ENCODE measurements at places on chromosomes 2 and 18.

DNA sequence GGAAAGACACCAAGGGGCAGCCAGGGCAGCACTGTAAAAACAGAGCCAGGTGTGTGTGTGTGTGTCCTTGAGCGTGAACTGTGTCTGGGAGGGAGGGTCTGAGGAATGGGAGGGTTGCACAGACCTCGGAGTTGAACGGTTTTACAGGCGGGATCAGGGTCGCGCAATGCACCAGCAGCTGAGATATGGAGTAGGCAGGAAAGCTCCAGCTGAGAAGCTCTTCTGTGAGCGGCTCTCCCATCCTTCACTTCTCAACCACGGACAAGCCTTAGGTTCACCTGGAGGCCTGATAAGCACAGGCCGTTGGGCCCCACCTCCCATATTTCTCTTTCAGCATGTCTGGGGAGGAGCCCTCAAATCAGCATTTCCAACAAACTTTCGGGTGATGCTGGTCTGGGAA, 12.1 kb downstream of the SERTAD2 start:
- DNase-seq, result no peak

- DNase-seq, result no peak
Observed at GRCh38 chr2:166900700-166901099, 12.4 kb downstream of the XIRP2 start.

GRCh38 chr2:26691881-26692278, 642 bp upstream of the KCNK3 start:
- DNase-seq, result no peak

DNA sequence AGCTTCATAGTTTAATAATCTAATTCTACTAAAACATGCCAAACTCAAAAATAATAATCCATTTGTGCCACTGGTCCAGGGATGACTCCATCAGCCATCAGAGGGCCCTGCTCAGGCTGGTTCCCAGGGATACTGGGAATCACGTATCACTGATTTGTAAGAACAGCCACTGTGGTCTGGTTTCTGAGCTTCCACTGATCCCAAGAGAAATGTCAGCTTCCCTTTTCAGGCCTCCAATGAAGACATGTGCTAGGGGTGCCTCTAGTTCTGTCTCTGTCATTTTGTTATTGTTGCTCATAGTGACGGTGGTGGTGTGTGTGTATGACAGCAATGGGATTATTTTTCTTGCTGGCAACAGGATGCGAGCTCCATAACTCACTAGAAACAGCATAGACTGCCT, 83.2 kb downstream of the CELF4 start:
- no peak for DNase-seq

DNA sequence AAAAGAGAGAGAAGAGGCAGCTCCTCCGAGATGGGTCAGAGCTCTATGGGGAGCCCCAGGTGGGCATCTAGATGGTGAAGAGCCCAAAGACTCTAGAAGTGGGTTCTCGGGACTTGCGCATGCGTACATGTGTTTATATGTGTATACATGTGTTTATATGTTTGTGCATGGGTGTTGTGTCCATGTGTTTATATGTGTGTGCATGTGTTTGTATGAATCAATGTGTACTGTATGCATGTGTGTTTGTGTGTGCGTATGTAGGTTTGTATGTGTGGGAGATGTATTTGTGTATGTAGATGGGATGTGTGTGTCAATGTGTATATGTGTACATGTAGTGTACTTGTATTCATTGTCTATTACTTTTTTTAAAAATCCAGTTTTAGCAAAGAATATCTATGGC, 25.6 kb downstream of the DNPEP start:
- DNase-seq, result no peak

DNA sequence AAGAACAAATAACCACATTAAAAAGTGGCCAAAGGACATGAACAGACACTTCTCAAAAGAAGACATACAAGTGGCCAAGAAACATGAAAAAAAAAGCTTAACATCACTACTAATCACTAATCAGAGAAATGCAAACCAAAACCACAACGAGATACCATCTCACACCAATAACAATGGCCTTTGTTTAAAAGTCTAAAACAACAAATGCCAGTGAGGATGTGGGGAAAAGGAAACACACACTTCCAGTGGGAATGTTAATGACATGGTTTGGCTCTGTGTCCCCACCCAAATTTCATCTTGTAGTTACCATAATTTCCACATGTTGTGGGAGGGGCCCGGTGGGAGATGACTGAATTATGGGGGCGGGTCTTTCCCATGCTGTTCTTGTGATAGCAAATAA, 147.1 kb downstream of the GALNT1 start:
- DNase-seq, result no peak

DNA sequence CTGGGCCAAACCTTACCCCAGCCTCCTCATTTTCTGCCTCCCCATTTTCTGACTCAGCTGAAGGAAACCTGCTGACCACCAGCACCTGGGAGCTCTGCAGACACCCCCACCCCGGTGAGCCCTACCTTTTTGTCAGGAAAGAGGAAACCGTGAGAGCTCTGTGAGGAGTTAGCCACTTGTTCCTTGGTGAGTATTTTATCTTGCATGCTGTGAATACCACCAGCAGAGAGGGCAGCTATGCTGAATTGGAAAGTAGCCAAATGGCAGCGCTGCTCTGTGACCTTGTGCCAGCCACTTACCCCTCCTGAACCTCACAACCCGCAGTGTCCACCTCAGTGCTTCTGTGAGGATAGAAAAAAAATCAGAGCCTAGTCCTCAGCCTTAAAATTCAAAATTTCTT, 2.5 kb downstream of the MPPE1 start:
- DNase-seq, result no peak

GRCh38 chr2:173395567-173396351, 41.1 kb downstream of the CDCA7 start:
- DNase-seq, result no peak

DNA sequence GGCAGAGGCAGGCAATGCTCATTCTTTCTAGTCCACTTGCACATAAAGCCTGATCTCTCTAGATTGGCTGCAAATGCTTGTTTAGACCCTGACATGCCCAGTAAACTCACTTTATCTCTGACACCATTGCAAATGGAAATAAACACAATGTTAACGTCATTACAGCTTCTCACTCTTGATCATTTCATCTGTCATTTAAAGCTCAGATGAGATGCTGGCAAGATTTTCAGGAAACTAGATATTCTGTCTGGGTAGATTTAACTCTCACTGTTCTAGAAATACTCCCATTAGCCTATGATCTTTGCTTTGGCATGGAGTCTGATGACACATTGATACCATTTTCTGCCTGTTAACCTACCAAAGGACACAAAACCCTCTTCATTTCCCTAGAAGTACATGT, 320.7 kb upstream of the HNRNPA3 start:
- DNase-seq, result no peak

- no peak for DNase-seq
Observed at GRCh38 chr2:167504695-167505094, 616.4 kb downstream of the XIRP2 start.

DNA sequence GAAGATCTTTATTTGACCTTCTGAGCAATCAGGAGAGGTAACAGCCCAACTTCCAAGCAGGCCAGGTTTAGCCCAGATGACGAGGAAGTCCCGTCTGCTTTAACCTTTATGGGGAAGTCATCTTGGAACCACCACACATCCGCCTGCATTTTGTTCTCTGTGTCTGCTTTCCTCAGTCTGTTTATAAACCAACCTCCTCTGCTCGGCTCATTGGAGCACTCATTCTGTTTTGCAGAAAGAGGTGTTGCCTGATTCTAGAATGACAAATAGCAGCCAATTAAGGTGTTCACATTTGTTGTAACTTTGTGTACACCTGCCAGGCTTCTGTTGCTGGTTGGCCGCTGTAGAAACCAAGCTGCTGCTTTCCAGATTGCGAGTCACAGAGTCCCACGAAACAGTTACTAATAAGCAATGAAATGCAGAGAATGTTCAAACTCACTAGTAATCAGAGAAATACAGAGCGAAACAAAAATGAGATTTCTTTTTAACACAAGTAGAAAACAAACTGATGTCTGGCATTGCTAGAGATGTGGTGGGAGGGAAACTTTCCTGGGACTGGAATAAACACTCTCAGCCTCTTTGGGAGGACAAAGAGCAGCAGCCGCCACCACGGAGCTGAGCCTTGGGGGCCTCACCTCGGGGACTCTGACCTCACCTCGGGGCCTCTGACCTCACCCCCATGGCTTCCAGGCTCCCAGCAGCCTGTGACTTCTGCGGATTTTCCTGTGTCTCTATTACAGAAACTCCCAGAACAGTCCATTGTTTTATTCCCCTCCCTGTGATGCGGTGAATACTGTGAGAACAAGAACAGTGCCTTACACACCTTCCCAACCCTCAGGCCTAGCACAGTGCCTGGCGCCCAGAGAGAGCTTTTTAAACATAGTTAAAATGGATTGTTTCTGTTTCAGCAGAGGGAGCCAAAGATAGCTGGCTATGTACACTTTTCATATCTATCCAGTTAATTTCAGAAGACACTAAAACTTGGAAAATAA, 64.0 kb downstream of the MBP start:
- no peak for DNase-seq

GRCh38 chr2:238106698-238107524, 6.8 kb downstream of the ESPNL start:
- no peak for DNase-seq

DNA sequence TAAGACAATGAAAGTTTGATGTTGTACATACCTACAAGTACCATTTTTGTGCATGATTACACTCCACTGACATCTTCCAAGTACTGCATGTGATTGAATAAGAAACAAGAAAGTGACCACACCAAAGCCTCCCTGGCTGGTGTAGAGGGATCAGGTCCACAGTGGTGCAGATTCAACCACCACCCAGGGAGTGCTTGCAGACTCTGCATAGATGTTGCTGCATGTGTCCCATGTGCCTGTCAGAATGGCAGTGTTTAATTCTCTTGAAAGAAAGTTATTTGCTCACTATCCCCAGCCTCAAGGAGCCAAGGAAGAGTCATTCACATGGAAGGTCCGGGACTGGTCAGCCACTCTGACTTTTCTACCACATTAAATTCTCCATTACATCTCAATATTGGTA, 114.5 kb downstream of the MMADHC start:
- no peak for DNase-seq

- no peak for DNase-seq
Observed at GRCh38 chr2:228673876-228674554, 492.5 kb upstream of the SPHKAP start.

DNA sequence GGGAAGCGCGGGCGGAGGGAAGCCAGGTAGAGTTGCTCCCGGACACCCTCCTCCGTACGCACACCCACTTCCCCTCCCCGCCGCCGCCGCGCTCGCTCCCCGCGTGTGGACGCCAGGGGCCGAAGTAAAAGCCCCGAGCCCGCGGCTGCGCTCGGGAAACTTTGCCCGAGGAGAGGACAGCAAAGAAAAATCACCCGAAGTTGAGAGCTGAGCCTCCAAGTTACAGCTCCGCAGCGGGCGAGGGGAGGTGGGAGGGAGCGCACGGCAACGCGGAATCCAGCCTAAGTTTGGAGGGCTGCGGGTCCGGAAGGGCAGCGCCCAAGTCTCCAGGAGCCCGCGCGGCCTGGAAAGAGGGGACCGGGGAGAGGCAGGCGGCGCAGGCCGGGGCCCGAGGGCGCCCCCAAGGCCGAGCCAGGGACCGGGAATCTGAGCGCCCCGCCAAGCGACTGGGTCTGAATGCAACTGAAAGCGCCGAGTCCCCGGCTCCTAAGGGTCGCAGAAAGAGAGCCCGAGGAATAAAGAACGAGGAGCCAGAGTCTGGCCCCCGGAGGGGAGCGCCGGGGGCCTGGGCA, 706 bp upstream of the BCL11A start:
- no peak for DNase-seq

DNA sequence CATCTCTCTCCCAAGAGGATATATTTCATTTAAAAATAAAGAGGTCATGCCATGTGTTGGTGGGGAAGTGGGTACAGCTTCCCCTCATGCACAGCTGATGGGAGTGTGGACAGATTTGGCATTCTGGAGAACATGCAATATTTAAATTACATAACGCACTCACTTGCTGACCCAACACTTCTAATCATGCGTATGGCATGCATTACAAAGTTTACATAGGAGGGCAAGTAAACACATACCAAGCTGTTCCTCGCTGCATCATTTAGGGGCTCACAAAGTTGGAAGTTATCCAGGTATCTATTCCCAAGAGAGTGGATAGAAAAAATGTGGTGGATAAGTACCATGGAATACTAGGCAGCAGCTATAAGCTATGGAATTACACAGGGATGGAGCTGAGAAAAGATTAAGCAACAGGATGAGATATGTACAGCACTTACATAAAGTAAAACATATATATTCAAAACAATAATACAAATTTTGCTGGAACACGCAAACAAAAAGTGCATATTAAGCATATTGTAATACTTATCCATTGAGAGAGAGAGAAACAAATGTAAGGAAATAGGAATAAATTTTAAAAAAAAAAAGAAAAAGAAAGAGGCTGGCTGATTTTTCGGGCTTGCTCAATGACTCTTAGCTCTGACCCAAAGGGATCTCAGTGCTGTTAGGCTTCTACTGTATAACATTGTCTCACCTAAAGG, 11.0 kb downstream of the CYP1B1 start:
- no peak for DNase-seq

Data from T-helper 9 cell (primary cell).